ENCODE measurements at places on chromosomes 16 and 17. TPM values are rescaled to one million over a fixed set of nuclear protein-coding genes. Genes with fewer than 3 reads are reported as not detected.

DNA sequence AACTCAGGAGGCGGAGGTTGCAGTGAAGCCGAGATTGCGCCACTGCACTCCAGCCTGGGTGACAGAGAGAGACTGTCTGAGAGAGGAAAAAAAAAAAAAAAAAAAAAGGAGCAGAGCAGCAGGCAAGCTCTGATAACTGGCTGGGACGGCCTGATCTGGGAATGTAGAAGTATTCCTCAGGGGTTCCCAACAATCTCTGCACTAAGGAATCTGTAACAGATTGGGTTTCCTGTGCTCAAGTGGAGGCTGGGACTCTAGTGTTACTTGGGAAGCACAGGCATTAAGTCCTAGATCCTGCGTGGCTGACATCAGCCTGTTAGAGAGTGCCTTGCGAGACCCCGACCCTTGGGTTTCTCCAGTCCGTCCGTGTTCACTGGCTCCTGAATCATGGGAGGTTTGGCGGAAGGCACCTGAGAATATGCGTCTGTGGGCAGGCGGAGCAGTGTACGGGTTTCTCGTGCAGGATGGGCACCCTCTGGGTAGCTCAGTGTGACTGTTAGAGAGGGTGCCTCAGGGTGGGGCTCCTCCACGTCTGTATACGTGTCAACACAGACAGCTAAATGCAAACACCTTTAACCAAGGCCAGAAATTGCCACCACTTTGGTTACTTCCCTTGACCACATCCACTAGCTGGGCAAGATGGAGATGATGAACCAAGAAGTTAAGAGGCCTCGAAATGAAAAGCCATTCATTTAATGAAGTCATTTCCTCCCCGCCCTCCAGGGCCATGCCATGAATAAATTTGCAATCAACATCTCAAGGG lies 174.9 kb upstream of the RPL38 start:
- DNase-seq, result peak; percentile 0

Gene GLIS2
- polyA plus RNA-seq, result 1.0 TPM

- no peak for DNase-seq
Measured at GRCh38 chr17:59284317-59284716, 47.1 kb upstream of the YPEL2 start.

DNA sequence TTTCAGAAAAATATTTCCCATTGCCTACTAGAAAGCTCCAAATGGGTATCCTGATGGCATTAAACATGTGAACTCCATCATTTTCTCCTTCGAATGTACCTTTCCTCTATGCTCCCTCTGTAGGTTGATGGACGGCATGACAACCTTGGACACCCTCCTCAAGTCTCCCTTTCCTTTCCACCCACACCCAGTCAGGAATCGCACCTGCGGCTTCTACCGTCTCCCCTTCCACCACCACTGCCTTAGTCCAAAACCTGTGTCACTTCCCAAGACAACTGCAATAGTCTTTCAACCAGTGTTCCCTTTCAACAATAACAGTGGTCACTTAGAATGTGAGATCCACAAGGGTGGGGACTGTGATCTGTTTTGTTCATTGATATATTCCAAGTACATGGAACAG lies 233.1 kb upstream of the AXIN2 start:
- DNase-seq, result no peak

DNA sequence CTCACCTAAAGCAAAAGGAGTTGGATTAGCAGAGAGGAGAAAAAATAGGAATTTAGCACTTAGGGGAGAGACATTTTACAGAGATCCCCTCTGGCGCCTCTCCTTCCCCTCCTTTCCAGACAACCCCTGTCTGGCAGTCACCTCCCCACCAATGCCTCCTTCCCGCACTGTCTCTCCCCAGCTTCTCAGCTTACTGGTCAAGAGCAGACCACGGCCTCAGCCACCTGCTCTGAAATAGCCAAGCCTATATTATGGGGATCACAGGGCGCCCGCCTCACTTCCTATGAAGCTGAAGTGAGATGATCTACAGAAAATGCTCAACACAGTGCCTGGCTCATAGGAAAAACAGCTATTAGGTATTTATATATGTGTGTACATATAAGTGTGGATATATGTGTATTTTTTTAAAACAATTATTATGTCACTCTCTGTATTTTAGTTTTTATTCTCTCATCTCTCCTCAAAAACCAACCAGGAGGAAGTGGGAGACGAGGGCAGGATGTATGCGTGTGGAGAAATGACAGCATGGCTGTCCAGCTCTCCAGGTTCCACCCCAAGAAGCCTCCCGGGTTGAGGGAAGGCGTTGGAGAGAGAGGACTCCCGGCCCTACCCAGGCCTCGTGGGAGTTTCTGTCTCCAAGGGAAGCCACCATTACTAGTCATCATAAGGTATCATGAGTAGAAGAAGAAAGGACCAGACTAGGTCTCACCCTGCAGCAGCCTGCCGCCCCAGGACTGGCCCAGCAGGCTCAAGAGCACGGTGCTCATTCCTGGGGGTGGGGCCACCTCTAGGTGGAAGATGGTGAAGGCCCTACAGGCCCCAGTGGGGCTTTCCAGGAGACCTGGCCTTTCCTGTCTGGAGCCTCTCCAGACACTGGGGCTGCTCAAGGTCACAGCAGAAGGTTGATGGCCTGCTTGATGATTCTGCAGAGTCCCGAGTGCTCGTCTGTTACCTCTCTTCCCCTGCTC lies 27.2 kb downstream of the MAP3K14 start:
- DNase-seq, result peak; percentile 51

DNA sequence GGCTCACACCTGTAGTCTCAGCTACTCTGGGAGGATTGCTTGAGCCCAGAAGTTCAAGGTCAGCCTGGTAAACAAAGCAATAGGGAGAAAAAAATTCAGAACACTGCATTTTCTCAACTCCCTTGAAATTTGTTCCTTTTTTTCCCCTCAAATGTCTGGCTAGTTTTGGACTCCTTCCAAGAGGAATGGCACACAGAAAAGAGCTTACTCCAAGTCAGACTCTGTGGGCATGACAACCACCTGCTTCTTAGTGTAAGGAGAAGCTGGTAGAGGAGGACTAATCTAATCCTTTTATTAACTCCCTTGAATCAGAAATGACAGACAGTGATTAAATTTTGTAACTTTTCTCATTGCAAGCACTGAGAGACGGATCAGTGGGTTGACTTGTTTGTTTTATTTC lies 27.9 kb upstream of the HYDIN start:
- no peak for DNase-seq

GRCh38 chr17:37233036-37233435 lies 142.7 kb upstream of the C17orf78 start:
- DNase-seq, result no peak

Gene RRAD
- polyA plus RNA-seq, result 168 TPM

Gene CALCOCO2
- polyA plus RNA-seq, result 90.0 TPM
